Adipose tissue (tissue), 3 donors: ENCODE measurements at places on chromosomes 16 and 17. TPM values are rescaled to one million over a fixed set of nuclear protein-coding genes. Genes with fewer than 3 reads are reported as not detected.

Gene NOD2
- 2.5 TPM for polyA plus RNA-seq

Gene FBXL16
- polyA plus RNA-seq: 0.37 TPM

Gene TEX2
- polyA plus RNA-seq: 18.9 TPM

Gene KRTAP2-1
- polyA plus RNA-seq: not detected

Gene MT4
- not detected for polyA plus RNA-seq

Gene TBC1D3B
- polyA plus RNA-seq: 1.5 TPM

Gene GOSR2
- 30.1 TPM for polyA plus RNA-seq

Gene LGALS9
- 30.6 TPM for polyA plus RNA-seq

Gene C1QL1
- 1.9 TPM for polyA plus RNA-seq

Gene ACSM2A
- polyA plus RNA-seq: 0.13 TPM
